ENCODE measurements at places on chromosomes 5 and 9. TPM values are rescaled to one million over a fixed set of nuclear protein-coding genes. Genes with fewer than 3 reads are reported as not detected.

Gene GABRA1
- not detected for total RNA-seq

Gene PLEKHG4B
- total RNA-seq, result 0.50 TPM

DNA sequence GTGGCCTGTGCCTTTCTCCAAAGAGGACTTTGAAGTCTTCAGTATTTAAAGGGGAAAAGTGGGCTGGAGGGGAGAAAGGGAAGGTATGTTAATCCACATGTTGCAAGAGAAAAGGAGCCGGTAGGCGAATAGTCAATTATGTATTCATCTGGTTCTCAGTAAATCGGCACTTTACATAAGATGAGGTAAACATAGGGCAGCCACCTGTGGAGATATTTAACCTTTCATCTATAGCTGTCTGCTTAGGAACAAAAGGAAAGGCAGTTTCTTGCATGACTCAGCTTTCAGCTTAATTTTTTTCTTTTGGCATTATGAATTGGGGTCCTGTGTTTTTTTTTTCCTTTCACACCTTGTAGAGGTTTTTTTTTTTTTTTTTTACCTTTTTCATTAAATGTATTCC, 42.2 kb downstream of the FGD3 start:
- DNase-seq, result no peak

DNA sequence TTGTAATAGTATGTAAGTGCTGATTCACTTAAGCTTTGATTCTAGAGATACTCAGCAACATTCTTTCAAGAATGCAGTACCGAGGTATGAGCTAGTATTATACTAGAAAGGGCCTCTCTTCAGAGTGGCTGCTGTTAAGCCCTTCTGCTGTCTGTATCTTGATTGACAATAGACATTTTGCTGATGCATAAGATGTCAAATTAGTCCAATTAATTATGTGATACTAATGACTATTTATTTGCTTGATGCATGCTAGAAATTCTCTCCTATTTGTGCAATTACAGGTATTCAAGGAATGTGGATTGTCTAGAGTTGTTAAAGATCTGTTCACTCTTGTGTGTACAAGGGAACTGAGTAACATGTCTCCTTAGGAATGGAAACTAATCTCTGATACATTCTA, 92.3 kb upstream of the PTGER4 start:
- DNase-seq, result no peak

GRCh38 chr5:73229271-73229670, 56.3 kb downstream of the TMEM174 start:
- no peak for DNase-seq

DNA sequence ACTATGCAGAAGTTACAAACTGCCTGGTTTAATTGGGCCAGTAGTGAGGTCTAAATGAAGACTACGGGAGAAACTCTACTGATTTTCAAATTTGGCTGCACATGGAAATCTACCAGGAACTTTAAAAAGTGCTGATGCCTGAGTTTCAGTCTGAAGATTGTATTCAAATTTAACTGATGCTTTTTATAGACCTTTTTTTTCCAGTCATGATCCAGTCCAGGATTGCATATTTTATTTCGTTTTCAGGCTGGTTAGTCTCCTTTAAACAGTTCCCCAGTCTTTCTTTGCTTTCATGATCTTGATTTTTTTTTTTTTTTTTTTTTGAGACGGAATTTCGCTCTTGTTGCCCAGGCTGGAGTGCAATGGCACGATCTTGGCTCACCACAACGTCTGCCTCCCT, 23.7 kb upstream of the SPZ1 start:
- no peak for DNase-seq
